ENCODE measurements at places on chromosomes 13 and 19.

- DNase-seq = no peak
Observed at GRCh38 chr13:33723365-33723764, 94.6 kb upstream of the RFC3 start.

GRCh38 chr13:79668201-79668752 lies 187.3 kb downstream of the NDFIP2 start:
- DNase-seq = no peak

DNA sequence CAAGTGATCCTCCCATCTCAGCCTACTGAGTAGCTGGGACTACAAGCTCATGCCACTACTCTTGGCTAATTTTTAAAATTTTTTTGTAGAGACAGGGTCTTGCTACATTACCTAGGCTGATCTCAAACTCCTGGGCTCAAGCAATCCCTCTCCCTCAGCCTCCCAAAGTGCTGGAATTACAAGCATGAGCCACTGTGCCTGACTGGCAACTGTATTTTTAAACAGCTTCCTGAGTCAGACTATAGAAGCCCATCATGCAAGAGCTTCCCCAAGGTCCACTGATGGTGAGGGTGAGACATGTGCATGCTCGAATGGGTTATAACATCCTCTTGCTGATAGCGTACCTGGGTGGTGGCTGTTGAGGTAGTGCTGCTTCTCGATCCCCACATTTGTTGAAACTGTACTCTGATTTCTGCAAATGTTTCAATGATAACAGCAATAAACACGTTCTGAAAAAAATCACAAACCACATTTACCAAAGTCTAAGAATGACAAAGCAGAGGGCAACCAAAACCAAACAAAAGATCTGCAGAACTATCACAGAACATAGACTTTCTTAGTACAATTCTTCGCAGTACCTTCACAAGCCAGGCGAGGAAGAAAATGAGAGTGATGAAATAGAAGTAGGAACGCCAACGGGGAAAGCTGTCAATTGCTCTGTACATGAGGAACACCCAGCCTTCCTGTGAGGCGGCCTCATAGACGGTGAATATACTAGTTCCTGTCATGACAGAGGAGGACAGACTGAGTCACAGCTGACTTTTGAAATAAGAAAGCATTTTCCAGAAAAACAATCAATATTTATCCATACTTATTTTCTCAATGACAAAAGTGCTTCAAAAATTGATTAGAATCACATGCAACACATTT lies 124.4 kb downstream of the NALCN start:
- no peak for DNase-seq

GRCh38 chr13:87302931-87303330 lies 368.2 kb upstream of the SLITRK5 start:
- no peak for DNase-seq

DNA sequence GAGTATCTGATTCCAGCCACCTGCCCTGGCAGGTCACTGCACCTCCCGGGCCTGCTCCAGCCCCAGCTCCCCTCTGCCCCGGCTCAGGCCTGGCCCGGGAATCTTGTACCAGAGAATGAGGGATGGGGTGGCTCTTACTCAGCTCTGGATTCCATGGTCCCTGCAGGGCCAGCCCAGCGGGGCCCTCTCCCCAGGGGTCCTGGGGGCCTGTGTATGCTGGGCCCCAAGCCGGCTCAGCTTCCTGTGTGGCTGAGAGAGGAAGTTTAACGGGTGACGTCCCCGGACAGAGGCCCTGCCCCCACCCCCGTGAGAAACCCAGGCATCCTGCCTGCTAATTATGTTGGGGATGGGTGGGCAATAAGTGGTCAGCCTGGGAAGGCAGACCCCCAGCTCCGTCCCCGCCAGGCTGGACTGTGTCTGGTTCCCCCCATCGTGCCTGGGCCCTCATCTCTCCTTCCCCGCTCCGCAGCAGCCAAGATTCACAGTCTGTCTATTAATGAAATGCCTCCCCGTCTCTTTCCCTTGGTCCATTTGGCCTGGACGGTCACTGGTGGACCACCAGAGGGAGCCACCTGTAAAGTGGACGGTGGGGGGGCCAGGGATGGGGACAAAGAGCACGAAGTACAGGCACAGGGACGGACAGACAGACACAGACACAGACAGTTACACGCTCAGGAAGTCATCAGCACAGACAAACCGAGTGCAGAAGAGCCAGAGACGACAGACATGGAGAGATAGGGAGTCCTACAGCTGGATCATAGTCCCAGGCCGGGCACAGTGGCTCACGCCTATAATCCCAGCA lies at the start of gene DENND1C:
Gene DENND1C, minus strand, starts transcription at position 247 of the 802 bp plus-strand sequence. Its CDS starts 92 bp downstream, at position 155.
- DNase-seq = no peak

GRCh38 chr19:1945899-1946298 lies 4.9 kb downstream of the CSNK1G2 start:
- no peak for DNase-seq

DNA sequence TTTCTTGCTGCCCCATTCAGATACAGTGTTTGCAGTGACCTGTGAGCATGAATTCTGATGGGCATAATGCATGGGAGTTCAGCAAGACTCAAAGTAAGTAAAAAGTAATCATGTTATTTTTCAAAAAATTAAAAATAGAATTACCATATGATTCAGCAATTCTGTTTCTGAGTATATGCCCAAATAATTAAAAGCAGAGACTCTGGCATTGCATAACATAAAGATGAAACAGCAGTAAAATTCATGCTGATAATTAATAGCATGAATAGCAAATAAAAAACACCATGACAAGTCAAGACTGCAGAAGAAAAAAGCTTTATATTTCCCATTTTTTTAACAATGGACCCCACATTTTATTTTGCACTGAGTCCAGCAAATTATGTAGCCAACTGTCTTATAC lies 21.3 kb downstream of the RNF6 start:
- no peak for DNase-seq

DNA sequence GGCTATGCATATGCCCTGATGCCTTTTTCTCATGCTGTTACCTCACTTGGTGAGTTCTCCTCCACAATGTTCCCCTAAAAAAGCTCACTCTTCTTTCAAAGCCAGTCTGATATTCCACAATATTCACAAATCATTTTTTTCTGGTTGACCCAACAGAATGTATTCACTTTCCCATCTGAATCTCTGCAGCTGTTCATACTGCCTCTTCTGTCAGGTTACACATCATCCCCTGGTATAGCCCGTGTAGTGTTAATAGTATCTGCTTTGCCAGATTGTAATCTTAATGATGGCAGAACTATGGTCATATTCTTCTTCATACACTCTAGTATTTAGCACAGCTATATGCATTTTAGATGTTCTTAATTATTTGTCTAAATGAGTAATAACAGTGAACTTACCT lies 544.3 kb downstream of the EFNB2 start:
- DNase-seq = no peak

Data from epithelial cell of proximal tubule (primary cell).